ENCODE measurements at places on chromosomes 4 and X.

DNA sequence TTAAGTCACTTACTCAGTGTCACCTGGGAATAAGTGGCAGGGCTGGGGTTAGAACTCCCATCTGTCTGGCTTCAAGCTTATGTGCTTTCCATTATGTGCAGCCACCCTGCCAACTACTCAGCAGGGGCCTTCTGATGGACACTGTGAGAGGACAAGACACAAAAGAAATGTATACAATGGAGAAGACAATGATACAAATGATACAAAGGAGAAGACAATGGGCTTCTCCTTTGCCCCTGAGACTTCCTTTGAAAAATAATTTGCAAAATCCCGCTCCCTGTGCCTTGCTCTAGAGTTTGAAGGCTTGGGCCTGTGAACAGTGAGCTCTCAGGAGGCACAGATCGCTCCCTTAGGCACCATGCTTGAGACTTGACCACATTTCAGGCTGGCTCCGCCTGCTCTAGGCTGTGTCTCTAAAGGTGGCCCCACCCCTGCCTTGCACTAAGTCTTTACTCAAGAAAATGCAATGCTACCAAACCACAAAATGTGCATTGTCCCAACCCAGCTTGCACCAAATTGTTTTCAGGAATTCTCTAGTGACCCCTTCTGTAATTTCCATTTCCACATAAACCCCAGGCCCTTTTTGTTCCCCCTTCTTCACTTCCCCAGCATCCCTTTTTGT is 27.1 kb upstream of the STX18 start:
- DNase-seq: no peak

GRCh38 chrX:17736856-17737709 is at the start of gene SCML1:
Gene SCML1, plus strand, starts transcription at chrX:17737493. Its CDS starts 6,694 bp downstream, at chrX:17744187.
- DNase-seq: peak; percentile 96

- no peak for DNase-seq
Observed at GRCh38 chr4:78121338-78121904, 64.3 kb downstream of the FRAS1 start.

GRCh38 chr4:152630324-152630723 is 49.5 kb downstream of the TMEM154 start:
- DNase-seq: no peak

DNA sequence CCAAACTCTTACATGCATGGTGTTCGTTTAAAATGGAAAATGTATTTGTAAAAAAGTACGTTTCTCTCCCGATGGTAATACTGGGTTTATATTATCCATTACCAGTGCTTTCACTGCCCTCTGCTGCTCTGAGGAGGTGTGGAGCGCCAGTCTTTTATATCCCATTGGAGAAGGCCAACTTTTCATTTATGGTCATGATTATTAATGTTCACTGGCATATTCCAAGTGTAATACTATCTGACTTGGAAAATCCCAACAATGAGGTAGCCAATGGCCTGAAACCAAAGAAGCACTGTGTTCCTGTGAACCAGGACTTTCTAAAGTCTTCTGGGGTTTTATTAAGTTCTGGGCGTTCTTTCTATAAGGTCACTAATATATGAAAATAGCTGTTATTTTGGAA is 80.7 kb downstream of the SYNPO2 start:
- DNase-seq: peak; percentile 61

DNA sequence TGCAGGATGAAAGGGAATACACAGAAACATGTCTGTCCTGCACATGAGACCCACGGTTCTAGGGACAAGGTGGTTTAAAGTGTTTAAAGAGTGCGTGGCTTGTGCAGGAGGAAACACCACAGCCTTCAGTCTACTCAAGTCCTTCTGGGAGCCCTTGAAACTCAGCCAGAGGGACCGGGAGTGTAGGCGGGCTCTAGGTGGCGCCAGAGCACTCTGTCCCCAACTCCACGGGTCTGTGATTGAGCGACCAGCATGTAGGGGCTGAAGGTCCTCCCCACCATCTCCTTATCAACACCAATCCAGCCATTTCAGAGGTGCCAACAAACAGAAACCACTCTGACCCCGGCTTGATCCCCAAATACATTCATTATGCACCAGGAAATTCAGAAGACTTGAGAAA is 82.0 kb upstream of the CLDN34 start:
- peak; percentile 31 for DNase-seq

GRCh38 chr4:95388911-95389310 is 159.9 kb downstream of the UNC5C start:
- DNase-seq: no peak

- no peak for DNase-seq
Observed at GRCh38 chrX:4043951-4044350, 330.5 kb upstream of the PRKX start.

- DNase-seq: no peak
Observed at GRCh38 chr4:166078383-166078782, 205.3 kb downstream of the TLL1 start.

GRCh38 chrX:116607776-116608175 is 145.0 kb upstream of the CT83 start:
- DNase-seq: no peak

DNA sequence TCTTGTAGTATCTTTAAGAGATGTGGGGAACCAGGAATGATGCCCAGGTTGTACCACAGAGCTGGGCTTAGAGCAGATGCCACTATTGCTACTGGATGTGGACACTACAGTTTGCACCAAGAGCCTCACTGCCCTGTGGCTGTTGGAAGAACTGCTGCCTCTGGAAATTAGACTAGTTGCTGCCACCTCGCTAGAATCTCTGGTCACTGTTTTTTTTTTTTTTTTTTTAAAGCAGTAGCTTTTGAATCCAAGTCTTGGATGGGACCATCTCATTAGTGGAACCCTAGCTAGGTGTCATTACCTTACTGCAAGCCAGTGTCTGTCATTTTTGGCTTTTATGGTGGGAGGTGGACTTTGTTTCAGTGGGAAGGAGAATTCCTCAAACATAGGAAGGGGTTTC is 105.5 kb downstream of the ARHGAP10 start:
- no peak for DNase-seq

DNA sequence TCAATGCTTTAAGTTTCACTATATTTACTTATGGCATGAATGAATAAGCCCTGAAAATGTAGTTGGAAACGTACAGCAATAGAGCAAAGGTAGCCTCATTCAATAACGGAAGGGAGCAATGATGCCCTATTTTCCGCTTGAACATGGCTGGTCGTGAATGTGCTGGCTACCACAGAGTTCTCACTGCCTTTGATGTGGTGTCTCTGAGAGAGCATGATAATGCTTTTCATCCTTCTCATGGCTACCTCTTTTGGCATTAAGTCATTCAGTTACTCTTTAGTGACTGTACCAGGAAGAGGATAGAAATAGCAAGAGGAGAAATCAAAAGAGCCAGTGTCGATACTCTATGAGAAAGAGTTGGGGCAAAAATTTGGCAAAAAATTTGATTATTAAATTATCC is 308.0 kb downstream of the PPP3CA start:
- no peak for DNase-seq

DNA sequence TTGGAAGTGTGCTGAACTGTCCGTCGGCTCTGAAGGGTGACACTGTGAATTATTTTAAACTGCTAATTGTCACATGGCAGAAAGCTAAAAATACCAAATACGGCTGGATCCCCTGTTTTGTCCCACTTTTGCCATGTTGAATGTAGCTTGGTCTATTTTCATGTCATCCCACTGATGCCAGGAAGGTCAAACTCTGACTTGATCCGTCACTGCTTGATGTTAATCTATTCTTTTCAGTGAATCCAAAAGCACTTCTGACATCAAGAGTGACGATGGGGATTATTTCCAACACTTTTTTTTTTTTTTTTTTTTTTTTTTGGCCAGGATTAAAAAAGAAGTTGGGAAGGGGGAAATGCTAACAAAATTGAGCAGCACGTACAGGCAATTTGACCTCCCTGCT is 734.6 kb upstream of the TENM3 start:
- no peak for DNase-seq

DNA sequence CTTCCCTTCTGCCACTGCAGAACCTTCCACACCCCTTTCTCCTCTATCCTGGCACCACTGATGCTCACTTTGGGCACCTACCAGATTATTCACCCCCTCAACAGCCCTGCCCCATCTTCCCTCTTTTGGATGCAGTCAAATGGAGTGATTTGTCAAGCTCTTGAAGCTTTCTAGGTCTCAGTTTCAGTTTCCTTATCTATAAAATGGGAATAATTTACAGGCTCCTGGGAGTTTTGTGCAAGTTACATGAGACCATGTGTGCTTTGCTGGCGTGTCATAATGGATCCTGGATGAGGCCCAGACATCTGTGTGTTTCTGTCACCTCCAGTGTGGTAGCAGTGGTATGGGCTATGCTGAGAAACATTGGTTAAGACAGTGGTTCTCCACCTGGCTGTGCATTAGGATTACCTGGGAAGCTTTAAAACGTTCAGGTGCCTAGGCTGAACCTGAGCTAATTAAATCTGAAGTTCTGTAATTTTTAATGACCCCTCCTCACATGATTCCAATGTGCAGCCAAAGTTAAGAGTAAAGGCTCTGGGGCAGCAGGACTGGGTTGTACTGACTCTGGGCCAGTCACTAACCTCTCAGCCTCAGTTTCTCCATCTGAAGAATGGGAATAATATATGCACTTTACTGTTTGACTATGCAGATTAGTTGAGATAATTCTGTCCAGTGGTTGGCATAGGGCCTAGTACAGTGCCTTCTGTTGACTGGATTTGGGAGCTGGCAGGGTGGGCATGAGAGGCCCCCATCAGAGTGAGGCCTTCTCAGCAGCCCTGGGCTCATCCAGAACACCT is 6.8 kb upstream of the MGST2 start:
- no peak for DNase-seq

DNA sequence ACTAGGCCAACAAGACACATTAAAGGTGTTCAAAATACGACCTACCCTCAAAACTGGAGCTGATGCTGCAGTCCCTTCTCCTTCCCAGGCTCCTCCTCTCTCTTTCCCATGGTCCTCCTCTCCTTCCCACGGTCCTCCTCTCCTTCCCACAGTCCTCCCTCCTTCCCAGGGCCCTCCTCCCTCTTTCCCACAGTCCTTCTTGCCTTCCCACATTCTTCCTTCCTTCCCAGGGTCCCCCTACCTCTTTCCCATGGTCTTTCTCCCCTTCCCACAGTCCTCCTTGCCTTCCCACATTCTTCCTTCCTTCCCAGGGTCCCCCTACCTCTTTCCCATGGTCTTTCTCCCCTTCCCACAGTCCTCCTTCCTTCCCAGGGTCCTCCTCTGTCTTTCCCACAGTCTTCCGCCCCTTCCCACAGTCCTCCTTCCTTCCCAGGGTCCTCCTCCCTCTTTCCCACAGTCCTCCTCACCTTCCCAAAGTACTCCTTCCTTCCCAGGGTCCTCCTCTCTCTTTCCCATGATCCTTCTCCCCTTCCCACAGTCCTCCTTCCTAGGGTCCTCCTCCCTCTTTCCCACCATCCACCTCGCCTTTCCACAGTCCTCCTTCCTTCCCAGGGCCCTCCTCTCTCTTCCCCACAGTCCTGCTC is 54.2 kb downstream of the SH3KBP1 start:
- DNase-seq: no peak

DNA sequence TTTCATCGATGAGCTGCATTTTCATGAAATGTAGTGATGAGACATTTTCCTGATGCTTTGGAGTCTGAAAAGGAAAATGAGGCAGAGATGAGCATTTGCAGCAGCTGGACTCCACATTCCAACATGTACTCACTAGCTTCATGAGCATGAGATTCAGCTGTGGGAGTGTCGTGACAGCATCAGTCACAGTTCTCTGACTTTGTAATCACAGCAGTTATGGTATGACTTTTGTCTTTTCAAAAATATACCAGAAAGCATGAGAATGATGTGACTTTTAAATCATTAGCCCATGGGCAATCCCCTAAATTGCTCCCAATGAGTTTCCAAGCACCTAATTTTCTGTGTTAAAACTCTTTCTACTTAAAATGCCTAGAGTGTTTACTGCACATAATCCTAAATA is 18.3 kb upstream of the MSL3 start:
- no peak for DNase-seq

GRCh38 chrX:44733931-44734330 is 109.9 kb upstream of the DUSP21 start:
- DNase-seq: no peak

All from COLO829 (cell line).